ENCODE measurements at places on chromosomes 3 and 15.

DNA sequence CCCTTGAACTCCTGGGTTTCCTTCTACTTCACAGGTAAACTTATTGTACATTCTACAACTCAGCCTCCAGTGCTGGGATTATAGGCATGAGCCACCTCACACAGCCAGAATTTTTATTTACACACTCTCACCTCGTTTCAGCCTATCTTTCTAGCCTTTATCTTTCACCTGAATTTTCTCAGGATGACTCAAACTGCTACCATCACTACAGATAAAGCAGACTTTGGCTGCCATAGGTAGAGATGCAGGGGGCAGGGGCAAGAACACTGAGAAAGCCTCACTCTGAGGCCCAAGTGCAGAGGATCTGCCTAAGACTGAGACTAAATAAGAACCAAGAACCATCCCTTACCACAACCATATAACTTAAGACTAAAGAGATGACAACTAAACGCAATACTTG is 59.0 kb downstream of the ETFA start:
- no peak for DNase-seq

DNA sequence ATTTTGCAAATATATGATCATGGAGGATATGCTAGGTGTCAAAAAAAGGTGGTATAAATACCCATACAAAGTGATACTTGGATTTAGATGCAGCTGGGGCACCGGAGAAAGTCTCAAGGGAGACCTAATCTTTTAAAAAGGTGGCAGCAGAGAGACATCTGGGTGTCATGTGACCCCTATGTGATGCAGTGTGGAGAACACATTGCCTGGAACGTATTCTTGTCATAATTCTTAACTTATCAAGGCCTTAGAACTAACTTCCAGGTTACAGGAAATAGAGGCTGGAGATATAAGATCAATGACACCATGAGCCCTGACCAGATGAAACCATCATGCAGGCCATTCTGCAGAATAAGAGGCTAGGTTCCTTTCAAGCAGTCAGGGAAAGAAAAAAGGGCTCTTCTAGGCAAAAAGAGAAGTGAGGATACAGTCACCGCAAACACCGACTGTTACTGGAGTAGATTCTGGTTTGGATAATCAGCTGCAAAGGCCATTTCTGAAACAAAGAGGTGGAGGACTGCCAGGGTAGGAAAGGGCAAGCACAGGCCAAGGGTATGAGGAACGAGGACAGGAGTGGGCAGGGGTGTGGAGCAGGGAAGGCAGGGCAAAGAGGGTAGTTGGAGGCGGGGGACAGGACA is 100.6 kb downstream of the OXNAD1 start:
- no peak for DNase-seq

DNA sequence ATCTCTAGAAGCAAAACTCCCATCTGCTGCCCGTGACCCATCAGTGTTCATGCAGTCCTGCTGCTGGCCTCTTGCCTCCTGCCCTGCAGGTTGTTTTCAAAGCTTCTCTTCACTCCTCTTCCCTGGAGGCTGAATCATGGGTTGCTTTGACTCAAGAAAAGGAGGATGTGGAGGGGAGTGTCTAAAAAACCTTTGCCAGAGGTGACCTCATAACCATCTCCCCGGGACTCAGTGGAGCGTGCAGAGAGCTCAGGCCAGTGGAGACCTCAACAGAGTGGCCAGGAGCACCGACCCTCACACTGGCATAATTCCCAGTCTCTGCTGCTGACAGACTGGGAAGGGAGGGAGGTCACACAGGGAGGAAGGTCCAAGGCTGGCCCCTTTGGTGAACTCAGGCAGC is 60.9 kb upstream of the ITGA11 start:
- DNase-seq, result no peak

GRCh38 chr3:78703944-78704343 is 1063.9 kb downstream of the ROBO1 start:
- no peak for DNase-seq

GRCh38 chr3:48404440-48405342 is 25.2 kb downstream of the PLXNB1 start:
- no peak for DNase-seq

- no peak for DNase-seq
These were observed 511.3 kb downstream of the SHQ1 start for GRCh38 chr3:72336821-72337479.

- no peak for DNase-seq
These were observed 31.6 kb downstream of the TSC22D2 start for GRCh38 chr3:150439657-150440056.

- no peak for DNase-seq
These were observed 22.5 kb downstream of the PXK start for GRCh38 chr3:58355179-58355578.

GRCh38 chr3:194087995-194088855 is 47.7 kb upstream of the HES1 start:
- DNase-seq, result no peak

- DNase-seq, result no peak
These were observed 97.8 kb downstream of the IGSF11 start for GRCh38 chr3:118936811-118937210.

DNA sequence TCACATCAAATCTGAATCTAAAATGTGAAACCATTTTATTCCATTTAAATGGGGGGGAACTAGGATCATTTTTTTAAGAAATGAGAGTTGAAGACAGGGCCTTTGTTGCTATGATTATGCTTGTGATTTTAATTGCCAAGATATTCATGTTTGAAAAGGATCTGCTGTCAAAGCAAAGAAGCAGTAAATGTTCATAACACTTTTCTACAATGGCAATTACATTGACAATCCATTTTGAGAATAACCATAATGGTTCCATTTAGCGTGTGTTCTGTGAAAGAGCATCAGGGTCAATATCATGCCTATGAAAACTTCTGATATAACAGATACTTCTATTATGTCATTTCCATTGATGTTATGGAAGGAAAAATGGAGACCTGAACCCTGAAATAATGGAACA is 745.8 kb upstream of the SGO1 start:
- DNase-seq, result no peak

- no peak for DNase-seq
These were observed 32.1 kb downstream of the HERC2 start for GRCh38 chr15:28289694-28290463.

DNA sequence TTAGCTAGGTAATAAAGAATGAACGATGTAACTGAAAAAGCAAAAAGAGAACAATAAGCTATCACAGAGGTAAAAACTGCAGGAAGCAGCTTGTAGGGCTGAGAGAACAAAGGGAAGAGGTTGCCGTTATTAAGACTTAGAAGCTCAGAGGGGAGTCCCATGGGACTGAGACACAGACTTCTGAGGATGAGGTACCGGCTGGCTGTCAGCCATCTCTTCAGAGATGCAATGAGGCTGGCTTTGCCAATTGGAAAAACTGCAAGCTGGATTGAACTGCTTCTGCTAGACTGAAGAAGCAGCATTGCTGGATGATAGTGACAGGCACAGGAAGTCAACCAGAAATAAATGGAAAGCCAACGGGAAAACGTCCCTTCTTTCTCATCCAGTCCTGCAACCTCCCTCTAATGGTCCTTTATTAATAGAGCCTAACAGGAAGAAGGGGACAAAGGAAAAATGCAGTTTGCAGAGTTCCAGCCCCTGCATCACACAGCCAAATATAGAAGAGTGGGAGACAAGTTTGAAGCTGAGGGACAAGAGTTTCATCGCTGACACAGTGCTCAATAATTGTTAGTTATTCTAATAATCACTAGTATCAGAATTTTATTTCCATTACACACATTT is 21.1 kb upstream of the KLHL6 start:
- DNase-seq, result no peak

- no peak for DNase-seq
These were observed 847.7 kb downstream of the EPHA3 start for GRCh38 chr3:89955156-89955555.

GRCh38 chr3:10547841-10548783 is 42.7 kb upstream of the ATP2B2 start:
- no peak for DNase-seq

DNA sequence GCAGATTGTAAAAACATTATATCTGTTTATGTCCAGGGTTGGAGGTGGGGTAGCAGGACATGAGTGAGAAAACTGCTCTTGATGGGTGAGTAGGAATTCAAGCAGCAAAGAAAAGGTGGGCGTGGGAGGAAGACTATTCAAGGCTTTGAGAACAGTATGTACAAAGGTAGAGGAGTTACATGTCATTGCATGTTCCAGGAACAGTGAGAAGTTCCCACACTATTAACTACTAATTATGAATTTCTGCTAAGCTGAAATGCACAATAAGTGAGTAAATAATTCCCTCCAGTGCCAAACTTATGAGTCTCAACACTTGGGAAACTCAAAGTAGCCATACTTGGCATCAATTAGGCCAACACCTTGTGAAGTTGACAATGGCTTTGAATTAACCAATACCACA is 80.1 kb downstream of the SRGAP3 start:
- DNase-seq, result no peak

DNA sequence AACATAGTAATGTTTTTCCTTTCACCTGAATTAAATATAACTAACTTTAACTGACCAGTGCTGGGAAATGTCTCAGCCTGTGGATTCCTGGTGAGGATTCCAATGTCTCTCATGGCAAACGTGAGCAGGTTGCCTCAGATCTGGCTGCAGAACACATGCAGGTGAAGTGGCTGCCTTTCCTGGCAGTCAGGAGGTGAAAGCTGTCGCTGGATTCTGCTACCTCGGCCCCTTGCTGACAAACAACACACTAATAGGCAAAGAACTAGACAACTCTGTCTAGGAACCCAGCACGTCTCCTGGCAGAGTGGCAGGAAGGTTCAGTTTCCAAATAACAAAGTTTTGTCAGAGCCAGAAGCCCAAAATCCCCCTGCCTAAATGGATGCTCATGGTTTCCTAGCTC is 400.8 kb upstream of the PPP2R3A start:
- DNase-seq, result no peak

DNA sequence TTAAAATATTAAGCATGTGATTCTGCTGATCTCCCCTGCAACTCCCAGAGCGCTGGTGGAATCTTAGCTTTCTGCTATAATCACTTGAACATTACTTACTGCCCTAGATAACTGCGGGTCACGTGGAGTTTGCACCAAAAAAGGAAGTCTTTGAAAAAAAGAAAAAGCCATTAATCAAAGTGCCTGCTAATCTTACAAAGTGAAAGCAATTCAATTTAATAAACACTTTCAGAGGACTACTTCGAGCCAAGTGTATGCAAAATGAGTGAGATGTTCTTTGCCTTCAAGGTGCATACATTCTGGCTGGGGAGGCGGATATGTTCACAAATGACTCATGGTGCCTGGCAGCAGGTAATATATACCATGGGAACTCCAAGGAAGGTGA is 109.9 kb upstream of the GAP43 start:
- no peak for DNase-seq

DNA sequence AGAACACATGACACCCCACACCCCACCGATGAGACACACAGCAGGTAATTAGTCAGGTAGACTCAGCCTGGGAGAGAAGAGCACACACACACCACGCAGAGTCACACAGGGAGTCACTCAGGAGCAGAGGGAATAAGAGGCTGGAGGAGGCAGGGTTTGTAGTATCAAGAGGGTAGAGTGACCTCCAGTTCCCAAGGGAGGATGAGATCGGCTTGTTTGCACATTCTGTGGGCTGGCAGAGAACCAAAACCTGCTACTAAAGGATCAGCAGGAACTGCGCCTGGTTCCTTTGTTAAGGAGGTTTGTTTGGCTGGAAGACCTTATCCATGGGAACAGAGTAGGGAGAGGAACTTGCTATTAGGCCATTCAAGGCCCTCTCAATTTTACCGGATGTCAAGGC is 281.4 kb upstream of the SLCO3A1 start:
- DNase-seq, result no peak

DNA sequence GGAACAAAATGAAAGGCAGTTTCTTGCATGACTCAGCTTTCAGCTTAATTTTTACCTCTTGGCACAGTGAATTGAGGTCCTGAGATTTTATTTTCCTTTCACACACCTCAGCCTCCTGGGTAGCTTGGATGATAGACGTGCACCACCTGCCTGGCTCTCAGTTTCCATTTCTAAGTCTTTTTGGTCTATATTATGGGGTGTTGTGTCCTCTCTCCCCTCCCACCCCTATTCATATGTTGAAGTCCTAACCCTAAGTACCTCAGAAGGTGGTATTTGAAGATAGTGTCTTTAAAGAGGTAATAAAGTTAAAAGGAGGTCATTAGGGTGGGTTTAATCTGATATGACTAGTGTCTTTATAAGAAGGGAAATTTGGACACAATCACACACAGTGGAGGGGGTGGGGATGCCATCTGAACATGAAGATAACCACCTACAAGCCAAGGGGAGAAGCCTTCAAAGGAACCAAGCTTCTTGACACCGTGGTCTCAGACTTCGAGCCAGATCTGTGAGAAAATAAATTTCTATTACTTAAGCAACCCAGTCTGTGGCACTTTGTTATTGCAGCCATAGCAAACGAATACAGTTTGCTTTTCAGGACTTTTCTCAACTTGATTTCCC is 85.2 kb downstream of the STRIT1 start:
- DNase-seq, result no peak

GRCh38 chr15:63698692-63699091 is 101.5 kb downstream of the FBXL22 start:
- no peak for DNase-seq

- DNase-seq, result no peak
These were observed 29.8 kb downstream of the CCR3 start for GRCh38 chr3:46272028-46272451.

DNA sequence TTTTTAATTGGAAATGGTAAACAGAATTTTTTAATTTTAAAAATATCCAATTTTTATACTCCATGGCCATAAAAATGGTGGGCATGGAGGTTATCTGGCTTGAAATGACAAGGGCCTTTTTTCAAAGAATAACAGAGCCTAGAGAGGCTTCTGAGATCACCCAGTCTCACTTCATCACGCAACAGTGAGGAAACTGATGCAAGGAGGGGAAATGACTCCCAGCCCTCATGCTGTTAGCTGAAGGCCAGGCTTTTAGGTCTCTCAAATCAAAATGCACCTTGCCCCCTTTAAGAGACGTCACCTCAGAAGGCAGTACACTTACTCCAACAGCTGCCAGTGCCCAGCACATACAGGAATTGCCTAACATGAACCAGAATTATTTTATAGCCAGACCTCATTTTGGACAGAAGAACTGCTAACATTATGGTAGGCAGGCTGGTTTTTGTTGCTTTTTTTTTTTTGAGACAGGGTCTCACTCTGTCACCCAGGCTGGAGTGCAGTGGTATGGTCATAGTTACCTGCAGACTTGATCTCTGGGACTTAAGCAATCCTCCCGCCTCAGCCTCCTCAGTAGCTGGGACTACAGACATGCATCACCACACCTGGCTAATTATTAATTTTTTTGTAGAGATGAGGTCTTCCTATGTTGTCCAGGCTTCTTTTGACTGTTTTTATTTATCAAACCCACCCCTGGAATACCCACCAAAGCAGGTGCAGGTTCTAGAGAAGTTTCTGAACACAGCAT is 9.1 kb downstream of the RAB43 start:
- DNase-seq, result no peak
